ENCODE measurements at places on chromosomes 11 and 22.

- DNase-seq = no peak
These were observed 106.7 kb upstream of the HSD17B12 start for GRCh38 chr11:43573873-43574272.

- no peak for DNase-seq
These were observed 31.4 kb upstream of the CLDN5 start for GRCh38 chr22:19555651-19556050.

- DNase-seq = no peak
These were observed 333.6 kb upstream of the NCAM1 start for GRCh38 chr11:112627588-112628045.

GRCh38 chr22:29072193-29072978 lies 449 bp upstream of the KREMEN1 start:
- peak; percentile 98 for DNase-seq

DNA sequence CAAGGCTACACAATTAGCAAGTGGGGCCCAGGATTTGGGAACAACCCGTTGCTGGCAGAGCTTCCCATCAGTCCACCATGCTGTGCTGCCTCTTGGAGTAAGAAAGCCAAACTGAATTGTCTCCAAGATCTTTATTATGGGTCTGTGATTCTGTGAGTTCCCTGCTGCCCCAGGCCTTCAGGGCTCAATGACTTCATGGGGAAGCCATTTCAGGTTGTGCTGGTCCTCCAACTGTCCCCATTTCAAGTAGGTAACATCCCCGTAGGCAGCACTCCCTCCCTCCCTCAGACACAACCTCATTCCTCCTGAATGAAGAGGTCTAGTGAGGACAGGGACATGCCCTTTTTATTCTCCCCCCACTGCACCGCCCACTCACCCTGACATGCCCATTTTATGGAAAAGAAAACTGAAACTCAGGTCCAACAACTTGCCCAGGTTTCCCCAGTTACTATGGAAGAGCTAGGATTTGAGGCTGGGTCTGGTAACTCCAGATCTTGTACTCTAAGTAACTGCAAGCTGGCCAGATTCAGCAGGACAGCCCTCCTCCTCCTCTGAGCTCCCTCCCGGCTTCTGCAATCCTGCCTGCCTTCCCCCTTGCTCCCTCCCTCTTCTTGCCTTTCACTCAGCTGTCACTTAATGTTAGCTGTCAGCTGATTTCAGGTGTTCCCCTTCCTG lies 8.2 kb upstream of the YWHAH start:
- no peak for DNase-seq

DNA sequence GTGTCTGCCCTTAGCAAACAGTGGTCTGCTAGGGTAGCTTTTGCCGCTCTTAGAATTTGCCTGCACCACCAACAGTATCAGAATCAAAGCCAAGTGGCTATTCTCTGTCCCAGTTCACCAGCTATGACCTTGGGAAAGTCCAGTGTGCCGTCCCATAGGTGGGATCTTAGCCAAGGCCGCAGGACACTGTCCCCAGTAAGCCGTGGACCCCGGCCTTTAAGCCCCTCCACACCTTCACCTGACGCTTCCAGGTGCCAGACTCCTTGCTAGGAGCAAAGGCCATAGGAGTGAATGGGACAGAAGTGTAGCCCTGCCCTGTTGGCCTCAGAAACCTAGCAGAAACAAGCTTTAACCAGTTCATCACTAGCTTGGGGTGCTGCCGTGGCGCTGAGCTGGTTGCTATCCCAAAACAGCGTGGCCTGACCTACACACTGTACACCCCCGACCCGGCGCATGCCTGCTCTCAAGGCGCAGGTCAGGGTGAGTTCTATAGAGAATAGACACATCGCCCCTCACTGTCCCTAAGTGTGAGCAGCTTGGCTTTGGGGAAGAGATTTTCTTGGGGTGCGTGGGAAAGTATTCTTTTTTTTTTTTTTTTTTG lies 4.5 kb downstream of the FADD start:
- no peak for DNase-seq

DNA sequence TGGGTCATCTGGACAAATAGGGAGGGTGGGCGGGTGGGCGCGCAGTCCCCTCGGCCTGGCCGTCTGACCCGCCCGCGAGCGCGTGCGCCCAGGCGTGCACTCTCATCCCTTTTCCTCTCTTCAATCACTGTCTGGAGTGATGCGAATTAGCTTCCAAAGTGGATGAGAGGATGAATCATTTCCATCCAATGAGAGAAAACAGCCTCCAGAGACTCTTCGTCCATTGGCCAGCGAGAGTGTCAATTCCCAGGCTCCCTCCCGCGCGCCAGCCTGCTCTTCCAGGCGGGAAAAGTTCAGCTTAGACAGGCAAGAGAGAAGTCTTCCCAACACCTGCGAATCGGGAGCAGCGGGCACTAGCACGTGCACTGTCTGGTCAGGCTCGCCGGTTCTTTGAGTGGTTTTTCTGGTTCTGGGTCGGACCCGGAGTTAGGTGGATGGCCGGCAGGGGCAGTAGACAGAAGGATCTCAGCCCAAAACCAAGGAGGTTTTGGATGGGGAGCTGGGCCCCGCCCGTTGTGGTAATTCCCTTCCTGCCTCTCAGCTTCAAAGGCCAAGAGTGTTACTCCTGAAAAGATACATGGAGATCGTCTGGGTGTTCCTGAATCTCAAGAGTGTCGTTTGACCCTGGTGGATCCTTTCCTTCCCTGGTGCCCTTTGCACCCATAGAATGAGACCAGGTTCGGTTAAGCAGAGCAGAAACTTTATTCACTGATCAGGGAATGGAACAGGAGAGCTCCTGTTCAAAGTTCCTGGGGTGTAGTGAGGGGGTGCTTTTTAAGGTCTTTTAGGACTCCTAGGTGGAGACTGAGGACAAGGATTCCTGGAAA lies 33.4 kb upstream of the GLYATL1 start:
- peak; percentile 96 for DNase-seq

- DNase-seq = no peak
These were observed 82.7 kb downstream of the TP53I11 start for GRCh38 chr11:44868021-44868420.

GRCh38 chr11:6746086-6746618 lies 25.6 kb downstream of the OR2AG2 start:
- no peak for DNase-seq

DNA sequence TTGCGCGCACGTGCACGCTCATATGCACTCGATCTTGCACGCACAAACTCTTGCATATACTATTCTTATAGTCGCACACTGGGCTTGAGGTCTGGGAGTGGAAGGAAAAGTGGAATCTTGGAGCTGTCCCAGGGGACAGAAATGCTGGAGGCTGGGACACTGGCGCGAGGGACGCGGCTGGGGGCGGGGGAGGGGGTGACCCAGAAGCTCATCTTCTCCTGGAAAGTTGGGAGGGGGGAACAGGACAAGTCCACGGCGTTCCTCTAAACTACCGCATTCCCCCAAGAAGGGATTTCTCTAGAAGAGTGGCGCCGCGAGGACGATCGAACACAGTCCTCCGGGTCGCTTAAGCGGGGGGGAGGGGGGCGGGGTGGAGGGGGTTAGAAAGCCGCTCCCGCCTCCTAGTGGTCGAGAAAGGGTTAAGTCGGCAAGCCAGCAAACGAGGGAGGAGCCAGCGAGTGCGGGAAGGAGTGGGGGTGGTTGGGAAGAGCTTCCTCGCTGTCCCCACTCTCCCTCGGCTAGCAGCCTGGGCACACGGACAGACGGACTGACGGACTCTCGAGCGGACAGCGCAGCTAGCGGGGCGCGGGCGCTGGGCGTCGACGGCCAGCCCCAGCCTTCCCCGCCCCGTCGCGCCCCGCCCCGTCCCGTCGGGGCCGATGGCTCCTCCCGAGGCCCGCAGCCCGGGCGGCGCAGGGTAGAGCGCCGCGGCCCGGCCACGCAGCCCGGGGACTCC lies at the start of gene RTN4RL2:
Gene RTN4RL2, plus strand, starts transcription at position 507 of the 736 bp plus-strand sequence. CDS start 338 bp downstream, outside the sequence.
- DNase-seq = peak; percentile 94

- DNase-seq = no peak
These were observed 4.5 kb downstream of the IGLL1 start for GRCh38 chr22:23575601-23576000.

DNA sequence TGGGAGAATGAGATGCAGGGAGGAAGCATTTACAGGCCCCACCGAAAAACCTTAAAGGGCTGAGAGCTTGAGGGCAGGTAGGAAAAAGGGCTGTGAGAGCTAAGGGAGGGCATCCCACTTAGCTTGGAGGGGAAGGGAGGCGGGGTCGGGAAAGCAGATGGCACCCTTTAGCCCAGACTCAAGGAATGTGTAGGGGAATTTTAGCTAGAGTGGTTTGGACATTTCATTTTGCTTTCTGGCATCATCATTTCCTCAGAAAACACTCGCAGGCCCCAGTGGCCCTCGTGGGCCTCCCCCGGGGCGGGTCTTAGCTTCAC lies 846 bp upstream of the STIM1 start:
- peak; percentile 68 for DNase-seq

- DNase-seq = peak; percentile 22
These were observed 531.8 kb upstream of the CADM1 start for GRCh38 chr11:116035977-116036376.

DNA sequence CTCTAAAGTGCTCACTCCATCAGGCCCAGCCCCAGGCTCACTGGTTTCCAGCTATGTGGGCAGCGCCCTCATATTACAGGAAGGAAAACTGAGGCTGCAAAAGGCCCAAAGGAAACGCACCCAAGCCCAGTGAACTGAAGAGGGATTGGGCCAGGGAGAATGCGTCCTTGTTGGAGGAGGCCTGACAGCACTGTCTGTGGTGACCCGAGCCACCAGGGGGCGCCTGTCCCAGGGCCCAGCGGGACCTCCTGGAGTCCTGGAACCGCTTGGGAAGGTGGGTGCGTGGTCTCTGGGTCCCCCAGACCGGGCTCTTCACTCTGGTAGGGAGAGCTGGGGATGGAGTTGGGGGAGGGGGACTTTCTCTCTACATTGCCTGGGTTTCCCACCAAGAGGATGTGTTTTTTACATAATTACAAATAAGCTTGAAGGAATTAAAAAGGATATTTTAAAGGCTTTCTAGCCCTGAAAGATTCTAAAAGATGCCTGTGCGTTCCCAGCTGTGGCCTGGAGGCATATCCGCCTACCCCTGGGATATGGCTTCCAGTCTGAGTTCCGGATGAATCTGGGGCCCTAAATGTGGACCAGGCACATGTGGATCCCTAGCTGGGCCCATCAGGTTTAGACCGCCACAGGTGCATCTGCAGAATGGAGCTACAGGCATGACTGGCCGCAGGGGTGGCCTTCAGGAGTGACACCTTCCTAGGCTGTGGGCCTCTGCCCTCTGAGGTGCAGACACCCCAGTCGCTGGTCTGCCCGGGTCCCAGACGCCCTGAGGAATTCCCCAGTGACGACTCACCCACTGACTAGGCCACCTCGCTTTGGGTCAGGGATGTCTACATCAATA lies 4.2 kb downstream of the SPI1 start:
- peak; percentile 94 for DNase-seq

DNA sequence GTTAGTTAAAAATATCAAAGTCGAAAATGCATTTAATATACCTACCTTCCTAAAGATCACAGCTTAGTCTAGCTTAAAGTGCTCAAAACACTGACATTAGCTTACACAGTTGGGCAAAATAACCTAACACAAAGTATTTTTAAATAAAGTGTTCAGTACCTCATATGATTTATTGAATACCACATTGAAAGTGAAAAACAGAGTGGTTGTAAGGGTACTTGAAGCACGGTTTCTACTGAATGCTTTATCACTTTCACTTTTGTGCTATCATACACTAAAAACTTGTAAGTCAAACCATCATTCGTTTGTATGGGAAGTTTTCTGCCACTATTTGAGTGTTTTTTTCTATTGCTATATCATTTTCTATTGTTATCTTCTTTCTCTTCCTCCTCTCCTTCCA lies 36.6 kb downstream of the ZBTB44 start:
- no peak for DNase-seq

DNA sequence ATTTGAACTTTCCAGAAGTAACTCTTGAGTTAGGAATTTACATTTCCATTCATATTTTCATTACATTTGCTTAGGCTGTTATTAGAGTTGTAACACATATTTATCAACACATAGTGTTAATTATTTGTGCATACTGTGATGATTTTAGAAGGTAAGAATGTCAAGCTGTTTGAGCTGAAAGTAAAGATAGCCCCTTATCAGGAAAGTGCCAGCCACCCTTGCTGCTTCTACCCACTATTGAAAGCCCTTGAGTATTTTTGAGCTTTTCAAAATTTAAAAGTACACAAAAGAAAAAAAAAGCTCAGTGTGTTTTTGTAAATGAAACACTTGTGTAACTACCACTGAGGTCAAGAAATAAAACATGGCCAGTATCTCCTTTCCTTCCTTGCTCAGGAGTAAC lies 8.0 kb downstream of the APLP2 start:
- no peak for DNase-seq

DNA sequence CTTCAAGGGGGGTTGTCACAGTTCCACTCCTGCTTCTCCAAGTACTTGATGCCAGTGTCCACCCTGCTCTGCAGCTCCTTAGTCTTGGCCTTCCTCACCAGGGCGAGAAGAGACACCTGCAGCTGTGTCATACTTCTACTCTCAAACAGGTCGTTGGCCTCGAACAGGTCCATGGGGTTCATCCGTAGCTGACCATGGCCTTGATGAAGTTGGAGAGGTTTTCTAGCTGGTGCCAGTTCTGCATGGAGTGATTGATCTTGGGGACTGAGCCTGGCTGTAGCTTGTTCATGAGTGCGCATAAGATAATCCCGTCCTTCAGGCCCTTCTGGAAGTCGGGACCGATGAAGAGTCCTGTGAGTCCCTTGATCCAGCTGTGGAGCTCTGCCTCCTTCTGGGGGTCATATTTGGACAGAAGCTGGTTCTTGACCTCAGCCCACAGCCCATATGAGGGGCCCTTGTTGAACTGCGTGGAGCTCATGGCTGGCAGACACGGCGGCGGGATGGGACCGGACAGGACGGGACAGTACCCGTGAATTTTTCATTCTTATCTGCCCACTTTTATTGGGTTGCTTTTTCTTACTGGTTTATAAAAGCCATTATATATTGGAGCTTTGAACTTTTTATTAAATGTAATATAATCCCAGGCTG lies 33.4 kb upstream of the HORMAD2 start:
- no peak for DNase-seq

All from GM23338 (cell line).